T-cell (primary cell): ENCODE measurements at places on chromosomes 16 and 17.

DNA sequence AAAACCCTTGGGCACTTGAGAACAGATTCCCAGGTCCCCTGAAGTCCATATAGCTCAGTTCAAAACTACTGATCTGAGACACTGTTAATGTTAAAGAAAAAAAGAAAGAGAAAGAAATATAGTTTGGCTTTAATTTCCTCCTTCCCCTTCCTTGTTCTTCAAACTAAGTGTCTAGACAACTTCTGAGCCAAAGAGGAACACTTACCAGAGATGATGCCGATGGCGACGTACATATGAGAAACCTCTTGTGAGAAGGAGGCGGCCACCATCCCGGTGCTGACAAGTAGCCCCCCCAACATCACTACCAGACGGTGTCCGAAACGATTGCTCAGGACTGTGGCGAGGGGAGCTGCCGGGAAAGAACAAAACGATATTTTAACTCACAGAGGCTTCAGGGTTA, 17.2 kb downstream of the SLC16A6 start:
- DNase-seq = no peak

GRCh38 chr17:50079334-50080095, 15.6 kb upstream of the PDK2 start:
- DNase-seq = no peak

DNA sequence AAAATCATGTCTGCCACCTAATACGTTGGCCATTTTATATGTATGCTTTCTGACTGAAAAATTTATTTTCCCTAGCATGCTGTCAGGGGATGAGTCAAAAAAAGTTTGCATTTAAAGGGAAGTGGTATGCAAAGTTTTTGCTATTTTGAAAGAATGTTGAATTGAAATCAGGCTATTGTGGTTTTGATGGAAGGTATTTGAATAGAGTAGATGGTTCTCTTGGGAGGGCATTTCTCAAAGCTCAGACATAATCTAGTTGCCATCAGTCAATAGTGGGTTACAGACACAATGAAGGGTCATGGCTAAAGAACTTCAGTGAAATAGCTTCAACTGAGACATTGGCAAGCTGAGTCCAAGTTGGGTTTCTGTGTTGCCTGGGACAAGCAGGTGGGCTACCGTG, 102.4 kb downstream of the MAP2K6 start:
- DNase-seq = no peak

DNA sequence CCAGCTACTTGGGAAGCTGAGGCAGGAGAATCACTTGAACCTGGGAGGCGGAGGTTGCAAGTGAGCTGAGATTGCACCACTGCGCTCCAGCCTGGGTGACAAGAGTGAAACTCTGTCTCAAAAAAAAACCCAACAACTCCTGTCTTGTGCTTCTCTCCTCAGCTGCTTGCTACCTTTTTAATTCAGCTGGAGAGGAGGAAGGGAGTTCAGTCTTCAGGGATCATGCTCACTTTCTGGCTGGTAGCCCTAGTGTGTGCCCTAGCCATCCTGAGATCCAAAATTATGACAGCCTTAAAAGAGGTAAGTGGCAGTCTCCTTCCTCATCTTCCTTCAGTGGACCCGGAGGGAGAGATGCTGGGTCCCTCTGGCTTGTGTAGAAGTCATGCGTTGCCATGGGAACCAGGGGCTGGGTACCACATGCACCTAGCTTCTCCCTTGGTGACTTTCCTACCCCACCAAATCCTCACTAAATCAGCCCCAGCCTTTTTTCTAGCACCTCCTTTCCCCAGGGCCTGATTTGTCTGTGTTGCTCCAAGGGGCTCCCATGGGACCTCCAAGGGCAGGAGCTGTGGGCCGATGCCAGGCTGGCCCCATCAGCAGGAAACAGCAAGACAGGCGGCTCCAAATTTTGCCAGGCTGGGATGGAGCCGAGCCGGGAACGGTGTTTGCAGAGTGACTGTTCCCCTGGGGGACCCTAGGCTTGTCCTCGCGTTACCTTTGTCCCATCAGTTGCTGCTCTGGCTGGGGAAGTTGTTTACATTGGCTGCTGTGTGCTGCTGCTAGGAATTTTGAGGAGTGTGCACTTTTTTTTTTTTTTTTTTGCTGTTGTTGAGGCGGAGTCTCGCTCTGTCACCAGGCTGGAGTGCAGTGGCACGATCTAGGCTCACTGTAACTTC, 65.2 kb downstream of the ABCC1 start:
- no peak for DNase-seq

DNA sequence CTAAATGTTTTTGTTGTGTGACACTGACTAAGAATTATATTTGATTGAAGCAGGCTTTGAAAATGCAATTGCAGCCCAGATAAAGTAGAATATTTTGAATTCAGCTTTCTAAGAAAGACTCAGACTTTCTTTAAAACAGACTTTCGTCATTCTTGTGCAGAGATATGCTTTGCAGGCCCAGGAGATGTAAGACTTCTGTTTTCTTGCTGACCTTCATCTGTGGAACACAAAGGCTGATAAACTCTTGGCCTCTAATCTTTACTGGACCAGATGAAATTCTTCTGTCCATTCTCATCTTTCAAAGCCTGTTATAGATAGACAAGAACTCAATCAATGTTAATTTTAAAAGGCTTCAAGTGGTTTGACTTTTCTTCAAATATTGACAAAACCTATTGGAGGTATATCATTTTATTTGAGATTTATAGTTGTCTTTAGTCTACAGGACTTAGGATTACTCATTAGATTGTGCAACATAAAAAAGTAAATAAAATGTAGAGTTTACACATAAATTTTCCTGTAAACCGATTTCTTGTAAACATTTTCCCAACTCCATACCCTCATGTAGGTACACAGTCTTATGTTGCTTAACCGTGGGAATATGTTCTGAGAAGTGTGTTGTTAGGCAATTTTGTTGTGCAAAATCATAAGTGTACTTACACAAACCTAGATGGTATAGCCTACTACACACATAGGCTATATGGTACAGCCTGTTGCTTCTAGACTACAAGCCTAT, 94.2 kb downstream of the MAP2K4 start:
- DNase-seq = no peak

DNA sequence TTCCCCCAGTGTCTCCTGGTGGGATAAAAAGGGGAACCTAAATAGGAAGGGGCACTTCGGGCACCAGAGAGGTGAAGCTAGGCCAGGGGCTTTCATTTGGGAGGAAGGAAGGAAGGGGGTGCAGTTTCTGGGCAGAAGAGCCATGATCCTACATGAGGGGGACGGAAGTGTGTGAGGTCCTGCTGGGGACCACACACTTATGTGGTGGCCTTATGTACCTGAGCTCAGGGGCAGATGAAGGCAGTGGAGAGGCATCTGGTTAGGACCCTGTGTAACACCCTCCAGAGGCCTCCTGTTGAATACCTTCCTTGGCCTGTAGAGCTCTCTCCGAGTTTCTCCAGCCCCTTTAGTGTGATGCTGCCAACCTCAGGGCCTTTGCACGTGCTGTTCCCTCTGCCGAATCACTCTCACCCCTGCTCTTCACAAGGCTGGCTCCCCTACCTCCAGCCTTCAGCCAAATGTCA, 21.2 kb downstream of the IGFBP4 start:
- DNase-seq = no peak

- DNase-seq = no peak
These were observed 2.9 kb downstream of the GLP2R start for GRCh38 chr17:9828296-9829295.

DNA sequence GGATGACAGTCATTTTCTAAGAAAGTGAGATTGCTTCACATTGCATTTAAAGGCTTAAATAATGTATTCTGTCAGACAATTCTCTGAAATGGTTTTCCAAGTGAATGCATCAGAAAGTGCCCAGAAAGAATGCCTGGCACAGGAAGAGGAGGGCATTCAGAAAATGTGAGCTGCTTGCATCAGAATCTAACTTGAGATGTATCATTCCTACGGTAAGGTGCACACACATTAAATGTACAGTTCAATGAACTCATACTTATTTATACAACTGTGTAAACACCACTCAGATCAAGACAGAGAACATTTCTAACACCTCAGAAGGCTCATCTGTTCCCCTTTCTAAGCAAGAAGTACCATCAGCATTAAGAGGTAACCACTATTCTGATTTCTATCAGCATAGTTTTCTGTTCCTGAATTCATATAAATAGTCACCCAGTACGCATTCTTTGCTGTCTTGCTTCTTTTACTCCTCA, 638.0 kb downstream of the MAF start:
- no peak for DNase-seq

- no peak for DNase-seq
These were observed 22.3 kb upstream of the N4BP1 start for GRCh38 chr16:48632137-48632774.

DNA sequence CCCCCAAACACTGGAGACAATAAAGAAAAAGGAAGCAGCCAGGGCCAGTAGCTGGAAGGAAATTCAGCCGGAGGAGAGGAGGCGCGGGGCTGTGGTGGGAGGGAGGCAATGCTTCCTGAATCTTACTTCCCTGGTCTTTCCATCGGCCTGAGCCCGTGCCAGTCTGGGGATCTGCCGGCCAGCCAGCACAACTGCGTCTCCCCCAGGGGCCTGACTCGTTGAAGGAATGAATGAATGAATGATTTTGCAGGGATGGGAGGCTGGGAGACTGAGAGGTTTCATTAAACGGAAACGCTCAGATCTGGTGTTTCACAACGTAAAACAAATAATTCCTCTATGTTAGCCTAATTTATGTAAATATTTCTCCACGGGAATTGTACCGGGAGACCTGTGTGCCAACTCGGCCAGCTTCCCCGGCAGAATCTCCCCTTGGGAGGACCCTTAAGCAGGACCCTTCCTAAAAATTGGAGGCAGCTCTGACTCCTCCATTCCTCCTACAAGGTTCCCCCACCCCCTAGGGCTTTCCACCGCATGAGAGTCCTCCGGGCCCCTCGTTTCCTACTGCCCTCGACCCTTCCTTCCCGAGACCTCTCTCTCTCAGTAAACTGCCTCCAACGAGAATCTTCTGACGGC, 1.3 kb upstream of the BAIAP2 start:
- DNase-seq = no peak

GRCh38 chr16:48054881-48055601, 100.8 kb downstream of the ABCC12 start:
- no peak for DNase-seq

DNA sequence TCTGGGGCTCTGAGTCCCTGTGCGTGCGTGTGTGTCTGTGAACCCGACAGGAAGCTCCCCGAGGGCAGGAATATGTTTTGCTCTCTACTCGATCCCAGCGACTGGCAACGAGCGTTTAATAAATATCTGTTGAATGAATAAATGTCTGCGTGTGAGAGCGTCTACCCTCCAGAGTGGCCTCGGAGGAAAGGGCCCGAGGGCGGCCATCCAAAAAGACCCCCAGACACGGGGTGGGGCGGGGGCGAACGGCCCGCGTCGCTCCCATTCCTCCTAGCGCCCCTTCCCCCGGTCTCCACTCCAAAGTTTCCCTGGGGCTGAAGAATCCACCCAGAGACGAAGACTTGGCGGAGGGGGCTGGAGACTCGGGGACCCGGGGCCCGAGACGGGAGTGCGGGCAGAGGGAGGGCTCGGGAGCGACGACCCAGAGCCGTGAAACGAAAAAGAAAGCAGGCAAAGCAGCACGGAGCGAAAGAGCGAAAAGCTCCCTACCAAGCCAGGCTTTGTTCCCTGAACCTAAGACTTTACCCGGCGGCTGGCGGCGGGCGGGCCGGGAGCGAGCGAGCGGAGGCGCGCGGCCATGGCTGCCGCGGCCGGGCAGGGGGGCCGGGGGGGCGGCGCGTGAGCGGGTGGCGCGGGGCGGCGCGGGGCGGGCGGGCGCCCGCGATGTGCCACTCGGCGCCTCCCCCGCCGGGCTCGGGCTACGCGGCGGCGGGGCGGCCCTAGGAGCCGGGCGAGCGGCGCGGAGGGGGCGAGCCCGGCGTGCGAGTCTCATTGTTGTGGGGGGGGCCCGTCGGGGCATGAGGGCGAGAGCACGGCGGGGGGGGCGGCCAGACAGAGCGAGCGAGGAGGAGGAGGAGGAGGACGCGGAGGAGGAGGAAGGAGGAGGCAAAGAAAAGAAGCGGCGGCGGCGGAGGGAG, at the start of gene MLLT6:
MLLT6 (plus strand) TSS at position 668 of the 917 bp plus-strand sequence. CDS start 360 bp downstream, outside the sequence.
- DNase-seq = peak; percentile 83

- DNase-seq = no peak
These were observed 12.8 kb downstream of the SPHK1 start for GRCh38 chr17:76397184-76397583.

- no peak for DNase-seq
These were observed 10.9 kb upstream of the COPRS start for GRCh38 chr17:31869797-31870568.

GRCh38 chr17:72614871-72615626, 477.4 kb downstream of the SLC39A11 start:
- no peak for DNase-seq

DNA sequence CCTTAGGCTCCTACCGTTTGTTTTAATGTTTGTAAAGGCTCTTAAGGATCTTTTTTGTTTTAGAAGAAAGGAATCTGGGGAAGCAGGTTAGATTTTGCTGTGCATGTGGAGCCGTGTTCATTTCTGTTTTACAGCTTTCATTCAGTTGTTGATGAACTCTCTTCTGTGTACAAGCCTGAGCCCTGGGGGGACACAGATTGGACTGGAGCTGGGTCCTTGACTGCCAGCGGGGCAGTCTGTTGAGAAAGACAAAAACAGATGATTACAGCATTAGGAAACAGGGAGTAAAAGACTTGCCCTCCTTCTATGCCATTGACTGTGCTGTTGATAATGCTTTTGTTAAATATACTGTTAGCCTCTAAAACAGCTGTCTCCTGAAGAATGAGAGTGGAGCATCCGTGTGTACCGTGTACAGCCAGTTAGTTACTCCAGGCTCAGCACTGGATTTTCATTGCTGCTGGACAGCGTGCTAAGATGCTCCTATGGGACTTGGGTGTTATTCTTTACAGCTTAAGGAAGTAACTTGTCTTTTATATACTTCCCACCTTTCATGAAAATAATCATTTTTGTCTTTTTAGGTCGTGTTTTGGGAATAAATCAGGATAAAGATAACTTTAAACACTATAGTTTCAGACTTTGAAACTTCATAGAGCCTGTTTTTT, 3.2 kb downstream of the MAP1LC3B start:
- no peak for DNase-seq

GRCh38 chr17:45341533-45342158, 24.8 kb upstream of the MAP3K14 start:
- DNase-seq = no peak

DNA sequence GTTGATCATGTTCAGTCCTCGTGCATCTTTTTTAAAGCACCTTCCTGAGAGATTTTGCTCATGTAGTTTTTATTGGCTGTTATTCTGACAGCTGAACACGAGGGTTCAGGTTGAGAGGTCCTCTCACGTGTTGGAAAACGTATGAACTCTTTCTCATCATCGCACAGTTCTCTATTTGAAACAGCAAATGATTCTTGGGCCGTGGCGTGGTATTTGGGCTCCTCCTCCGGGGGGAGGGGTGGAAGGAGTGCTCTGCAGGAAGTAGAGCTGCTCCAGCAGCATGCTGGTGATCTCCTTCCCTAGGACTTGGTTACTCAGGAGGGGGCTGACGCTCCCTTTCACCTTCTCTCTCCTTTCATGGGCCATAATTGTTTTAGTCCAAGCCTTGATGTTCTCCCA, 70.4 kb downstream of the KSR1 start:
- DNase-seq = no peak

- DNase-seq = no peak
These were observed 16.6 kb upstream of the G6PC1 start for GRCh38 chr17:42883802-42884558.

GRCh38 chr16:50818380-50818779, 76.5 kb downstream of the CYLD start:
- DNase-seq = no peak

- no peak for DNase-seq
These were observed 471.2 kb upstream of the HSBP1 start for GRCh38 chr16:83336603-83337002.

- DNase-seq = no peak
These were observed 70.1 kb upstream of the MPHOSPH6 start for GRCh38 chr16:82240111-82240510.
